Mesendoderm (in vitro differentiated cells): ENCODE measurements at places on chromosomes 6 and 20.
A peak's percentile ranks its signal among the peaks of the same experiment; 100 is the strongest.

DNA sequence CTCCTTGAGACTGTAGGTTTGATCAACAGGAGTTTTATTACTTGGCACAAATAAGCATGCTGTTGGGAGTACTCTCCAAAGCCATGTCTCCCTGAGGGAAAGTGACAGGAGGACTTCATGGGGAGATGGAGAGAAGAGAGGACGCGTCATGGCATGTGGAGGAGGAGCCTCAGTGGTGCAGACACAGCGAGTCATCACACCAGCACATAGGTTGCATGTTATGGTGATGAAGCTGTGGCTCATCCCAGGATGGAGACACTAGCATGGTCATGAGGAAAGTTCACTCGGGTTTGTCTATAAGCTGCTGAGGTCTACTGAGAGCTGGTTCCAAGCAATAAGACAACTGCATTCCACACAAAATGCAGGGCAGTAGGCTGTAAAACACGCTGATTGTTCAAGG lies 13.2 kb upstream of the SSTR4 start:
- H3K27me3 ChIP-seq: no peaks in the 10 kb centered on the region
- H3K4me3 ChIP-seq: no peak overlapping the region
- H3K36me3 ChIP-seq: no peaks in the 10 kb centered on the region
- DNase-seq: no peak
- no peak overlapping the region for H3K27ac ChIP-seq
- H3K4me1 ChIP-seq: no peaks in the 10 kb centered on the region

GRCh38 chr20:10758446-10758845 lies 84.6 kb upstream of the JAG1 start:
- no peaks in the 10 kb centered on the region for H3K27me3 ChIP-seq
- no peak overlapping the region for H3K27ac ChIP-seq
- no peaks in the 10 kb centered on the region for H3K4me1 ChIP-seq
- no peaks in the 10 kb centered on the region for H3K36me3 ChIP-seq

DNA sequence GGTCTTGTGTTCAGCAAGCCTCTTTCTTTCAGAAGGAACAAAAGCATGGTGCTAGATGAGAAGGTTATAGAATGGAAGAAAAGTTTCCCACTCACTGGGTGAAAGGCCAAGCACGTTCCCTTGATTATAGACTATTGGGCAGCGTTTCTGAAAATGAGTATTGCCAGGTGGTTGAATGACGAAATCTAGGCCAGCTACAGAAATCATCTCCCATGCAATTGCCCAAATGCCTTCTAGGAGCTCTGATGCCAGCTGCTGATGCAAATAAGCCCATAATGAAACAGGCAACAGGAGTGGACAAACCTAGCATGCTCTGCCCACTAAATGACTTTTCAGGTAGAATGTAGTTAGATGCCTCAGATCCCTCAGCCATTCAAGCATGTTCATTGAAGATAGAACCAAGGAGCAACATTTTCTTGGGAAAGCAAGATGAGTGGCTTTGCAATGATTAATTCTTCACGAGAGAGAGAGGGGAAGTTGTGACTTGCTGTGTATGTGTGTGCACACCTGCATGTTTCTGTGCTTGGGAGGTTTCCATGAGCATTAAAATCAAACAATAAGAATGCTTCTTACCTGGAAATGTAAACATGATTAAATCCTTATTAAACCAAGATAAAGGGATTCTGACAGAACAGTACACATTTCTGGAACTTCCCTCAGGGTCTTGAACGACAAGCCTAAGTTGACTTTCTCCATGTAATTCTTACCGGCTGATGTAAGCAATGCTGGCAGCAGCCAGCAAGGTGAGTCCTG lies 43.6 kb downstream of the ADTRP start:
- no peak overlapping the region for H3K4me3 ChIP-seq
- no peaks in the 10 kb centered on the region for H3K36me3 ChIP-seq
- no peaks in the 10 kb centered on the region for H3K27me3 ChIP-seq
- H3K27ac ChIP-seq: no peak overlapping the region

GRCh38 chr6:70839286-70840266 lies 117.3 kb downstream of the B3GAT2 start:
- H3K4me1 ChIP-seq: no peaks in the 10 kb centered on the region
- H3K27me3 ChIP-seq: no peaks in the 10 kb centered on the region

DNA sequence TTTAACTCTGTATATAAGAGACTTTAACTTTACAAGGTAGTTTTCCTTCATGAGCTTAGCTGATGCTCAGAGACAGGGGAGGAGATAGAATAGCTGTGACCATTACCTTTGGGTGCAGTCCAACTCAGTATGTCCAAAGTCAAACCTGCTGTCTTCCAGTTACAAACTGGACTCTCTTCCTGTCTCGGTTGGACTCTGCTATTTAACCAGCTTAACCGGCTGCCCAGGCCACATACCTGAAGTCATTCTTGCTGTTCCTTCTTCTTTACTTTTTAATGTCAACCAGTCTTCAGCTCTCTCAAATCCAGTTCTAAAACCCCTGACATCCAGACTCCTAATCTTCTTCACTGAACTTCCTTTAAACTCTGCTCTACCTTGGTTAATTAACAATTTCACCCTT lies 138.3 kb upstream of the TSHZ2 start:
- H3K27ac ChIP-seq: no peak overlapping the region
- H3K4me1 ChIP-seq: no peaks in the 10 kb centered on the region
- no peaks in the 10 kb centered on the region for H3K27me3 ChIP-seq
- DNase-seq: no peak
- H3K36me3 ChIP-seq: no peaks in the 10 kb centered on the region

DNA sequence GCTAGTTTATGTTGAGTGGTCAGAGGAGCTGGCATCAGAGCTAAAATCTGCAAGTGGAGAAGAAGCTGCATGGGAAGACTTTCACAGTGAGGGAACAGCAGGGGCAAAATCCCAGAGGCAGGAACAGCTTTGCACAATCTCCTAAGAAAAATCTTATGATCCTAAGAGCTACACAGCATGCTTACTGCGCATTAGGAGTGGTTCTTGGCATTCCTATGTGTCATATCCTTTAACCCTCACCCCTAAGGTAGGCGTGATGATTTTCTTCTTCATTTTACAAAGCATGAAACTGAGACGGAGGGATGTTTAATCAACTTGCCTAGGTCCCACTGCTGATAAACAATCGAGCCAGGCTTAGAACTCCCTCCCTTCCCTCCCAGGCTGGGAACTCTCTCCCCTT lies 313.6 kb upstream of the SULF2 start:
- no peak for DNase-seq
- no peak overlapping the region for H3K4me3 ChIP-seq
- no peaks in the 10 kb centered on the region for H3K27me3 ChIP-seq
- H3K4me1 ChIP-seq: no peaks in the 10 kb centered on the region

- H3K4me3 ChIP-seq: no peak overlapping the region
- no peaks in the 10 kb centered on the region for H3K27me3 ChIP-seq
- H3K27ac ChIP-seq: no peak overlapping the region
- no peaks in the 10 kb centered on the region for H3K36me3 ChIP-seq
- no peak for DNase-seq
These were observed 735.7 kb downstream of the QKI start for GRCh38 chr6:164150232-164150631.

DNA sequence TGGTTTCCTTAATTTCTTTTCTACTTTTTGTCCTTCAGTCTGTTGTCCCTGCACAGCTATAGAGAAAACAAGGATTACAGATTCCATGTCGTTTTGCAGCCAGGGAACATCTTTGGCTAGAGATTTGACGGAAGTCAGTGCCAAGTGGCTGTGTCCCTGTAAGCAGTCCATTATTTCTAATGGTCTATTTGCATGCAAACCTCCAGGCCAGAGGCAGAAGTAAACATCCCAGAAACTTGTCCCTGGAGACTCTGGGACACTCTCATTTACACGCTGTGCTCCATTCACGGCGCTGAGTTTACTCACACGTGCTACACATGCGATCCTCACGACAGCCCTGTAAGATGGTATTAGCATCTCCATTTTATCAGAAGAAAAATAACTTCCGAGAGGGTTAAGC lies 355.5 kb downstream of the PRKN start:
- no peaks in the 10 kb centered on the region for H3K27me3 ChIP-seq
- H3K36me3 ChIP-seq: no peaks in the 10 kb centered on the region

GRCh38 chr6:135972586-135972985 lies 121.1 kb downstream of the PDE7B start:
- H3K27me3 ChIP-seq: no peaks in the 10 kb centered on the region
- no peaks in the 10 kb centered on the region for H3K4me1 ChIP-seq
- no peak for DNase-seq
- no peak overlapping the region for H3K27ac ChIP-seq

- H3K36me3 ChIP-seq: no peaks in the 10 kb centered on the region
- H3K27me3 ChIP-seq: no peaks in the 10 kb centered on the region
- no peak overlapping the region for H3K27ac ChIP-seq
- H3K4me3 ChIP-seq: no peak overlapping the region
- DNase-seq: no peak
These were observed 33.9 kb downstream of the ZNF133 start for GRCh38 chr20:18321976-18322950.

- H3K27ac ChIP-seq: no peak overlapping the region
- H3K4me3 ChIP-seq: no peak overlapping the region
- H3K36me3 ChIP-seq: peaks cover 9% of the 10 kb centered on the region
- H3K27me3 ChIP-seq: no peaks in the 10 kb centered on the region
- peaks cover 2% of the 10 kb centered on the region for H3K4me1 ChIP-seq
- DNase-seq: no peak
These were observed 6.6 kb downstream of the ZNF335 start for GRCh38 chr20:45965169-45966002.

- no peak overlapping the region for H3K27ac ChIP-seq
- H3K27me3 ChIP-seq: no peaks in the 10 kb centered on the region
- H3K4me1 ChIP-seq: no peaks in the 10 kb centered on the region
- no peak overlapping the region for H3K4me3 ChIP-seq
These were observed 4.4 kb upstream of the RAET1L start for GRCh38 chr6:150029749-150030148.

- no peak for DNase-seq
- H3K36me3 ChIP-seq: no peaks in the 10 kb centered on the region
- no peaks in the 10 kb centered on the region for H3K27me3 ChIP-seq
- H3K4me3 ChIP-seq: no peak overlapping the region
- no peak overlapping the region for H3K27ac ChIP-seq
These were observed 66.8 kb downstream of the ZNF831 start for GRCh38 chr20:59230385-59230784.

- peak overlapping the region; percentile 60 for H3K27ac ChIP-seq
- no peaks in the 10 kb centered on the region for H3K36me3 ChIP-seq
These were observed 34.6 kb upstream of the RNF8 start for GRCh38 chr6:37319156-37319555.

- H3K27ac ChIP-seq: no peak overlapping the region
- H3K4me1 ChIP-seq: peaks cover 2% of the 10 kb centered on the region
- no peak overlapping the region for H3K4me3 ChIP-seq
- H3K27me3 ChIP-seq: no peaks in the 10 kb centered on the region
- DNase-seq: no peak
These were observed 51.0 kb downstream of the ABHD12 start for GRCh38 chr20:25339608-25340007.

- DNase-seq: no peak
- H3K27ac ChIP-seq: no peak overlapping the region
- no peaks in the 10 kb centered on the region for H3K36me3 ChIP-seq
- no peaks in the 10 kb centered on the region for H3K27me3 ChIP-seq
- H3K4me1 ChIP-seq: peaks cover 2% of the 10 kb centered on the region
These were observed 40.3 kb downstream of the FYN start for GRCh38 chr6:111832833-111833418.

DNA sequence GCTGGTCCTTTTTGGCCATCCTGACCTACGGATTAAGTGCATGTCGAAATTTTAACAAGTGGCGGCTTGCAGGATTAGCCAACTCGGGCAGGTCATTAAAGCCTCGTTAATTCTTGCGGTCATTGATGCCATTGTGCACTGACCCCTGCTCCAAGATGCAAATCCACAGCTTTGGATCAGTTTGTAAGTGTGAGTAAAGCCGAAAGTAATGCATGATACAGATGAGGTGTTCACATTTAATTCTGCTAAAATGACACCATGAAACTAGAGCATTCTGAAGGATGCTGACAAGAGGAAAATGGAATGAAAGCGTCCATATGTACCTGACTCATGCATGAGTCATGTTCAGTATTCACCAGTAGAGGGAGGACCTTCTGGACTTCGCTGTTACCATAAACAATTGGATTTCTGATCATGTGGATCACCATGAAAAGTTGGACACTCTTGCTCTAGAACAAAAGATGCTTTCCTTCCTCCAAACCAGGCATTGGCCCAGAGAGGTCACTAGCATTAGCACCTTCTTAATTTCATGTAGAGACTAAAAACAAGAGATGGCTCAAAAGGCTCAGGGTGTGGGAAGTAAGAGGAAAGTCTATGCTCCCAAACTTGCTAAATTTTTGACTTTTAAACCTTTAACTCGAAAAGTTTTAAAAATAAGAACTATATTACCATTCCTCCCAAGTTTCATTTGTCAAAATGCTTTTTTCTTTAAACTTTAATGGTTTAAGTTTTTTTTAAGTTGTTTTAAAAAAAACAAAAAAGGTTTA lies 48.0 kb downstream of the MUC22 start:
- no peaks in the 10 kb centered on the region for H3K4me1 ChIP-seq
- no peak overlapping the region for H3K27ac ChIP-seq
- DNase-seq: no peak
- H3K4me3 ChIP-seq: no peak overlapping the region
- no peaks in the 10 kb centered on the region for H3K36me3 ChIP-seq

GRCh38 chr6:83065511-83066192 lies at the start of gene UBE3D:
Gene UBE3D (minus strand): TSS chr6:83065841. CDS start chr6:83065718, 123 bp downstream.
- H3K4me3 ChIP-seq: peak within 1 kb of the TSS; percentile 81
- H3K36me3 ChIP-seq: no peaks in the 10 kb centered on the region
- no peaks in the 10 kb centered on the region for H3K27me3 ChIP-seq
- no peak within 1 kb of the TSS for H3K27ac ChIP-seq
- DNase-seq: peak; percentile 89

DNA sequence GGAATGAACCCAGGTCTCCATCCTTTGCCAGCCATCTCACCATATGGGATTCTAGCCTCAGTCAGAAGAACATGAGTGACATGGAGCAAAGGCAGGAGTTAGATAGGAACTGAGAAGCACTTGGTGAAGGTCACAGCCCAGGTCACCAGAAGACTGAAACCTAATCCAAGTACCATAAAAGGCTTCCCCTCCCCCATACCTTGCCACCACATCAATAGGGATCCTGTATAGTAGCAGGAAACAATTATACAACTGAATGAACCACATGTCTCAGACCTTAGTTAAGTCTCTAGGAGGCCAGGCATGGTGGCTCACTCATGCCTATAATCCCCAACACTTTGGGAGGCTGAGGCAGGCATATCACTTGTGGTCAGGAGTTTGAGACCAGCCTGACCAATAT lies 49.6 kb downstream of the KIZ start:
- no peak overlapping the region for H3K4me3 ChIP-seq
- no peak for DNase-seq
- H3K27ac ChIP-seq: no peak overlapping the region
- H3K36me3 ChIP-seq: no peaks in the 10 kb centered on the region
- no peaks in the 10 kb centered on the region for H3K27me3 ChIP-seq

GRCh38 chr6:144331491-144331969 lies 46.4 kb downstream of the UTRN start:
- peak; percentile 88 for DNase-seq
- no peak overlapping the region for H3K27ac ChIP-seq
- H3K36me3 ChIP-seq: no peaks in the 10 kb centered on the region
- no peak overlapping the region for H3K4me3 ChIP-seq

DNA sequence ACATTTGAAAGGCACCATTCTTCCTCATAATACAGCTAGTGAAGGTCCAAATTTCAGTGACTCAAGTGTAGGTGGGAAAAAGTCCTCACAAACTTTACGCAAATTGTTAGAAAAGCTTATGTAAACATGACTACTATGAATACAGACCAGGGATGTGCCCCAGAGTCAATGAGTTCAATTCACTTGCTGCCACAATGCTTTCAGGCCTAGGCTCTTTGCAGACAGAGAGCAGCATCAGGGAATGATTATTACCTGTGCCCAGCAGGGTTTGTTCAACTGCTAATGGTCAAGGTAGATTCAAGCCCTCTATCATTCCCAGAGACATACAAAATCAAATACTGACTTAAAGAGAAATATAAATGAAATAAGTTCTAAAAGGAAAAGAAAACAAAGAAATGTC lies 84.0 kb downstream of the LAMA2 start:
- H3K27me3 ChIP-seq: no peaks in the 10 kb centered on the region
- H3K4me3 ChIP-seq: no peak overlapping the region
- no peaks in the 10 kb centered on the region for H3K4me1 ChIP-seq
